RPMI8226 (cell line): ENCODE measurements at places on chromosomes 2 and 18.

GRCh38 chr2:11863103-11863502 lies 116.7 kb downstream of the LPIN1 start:
- no peak for DNase-seq

DNA sequence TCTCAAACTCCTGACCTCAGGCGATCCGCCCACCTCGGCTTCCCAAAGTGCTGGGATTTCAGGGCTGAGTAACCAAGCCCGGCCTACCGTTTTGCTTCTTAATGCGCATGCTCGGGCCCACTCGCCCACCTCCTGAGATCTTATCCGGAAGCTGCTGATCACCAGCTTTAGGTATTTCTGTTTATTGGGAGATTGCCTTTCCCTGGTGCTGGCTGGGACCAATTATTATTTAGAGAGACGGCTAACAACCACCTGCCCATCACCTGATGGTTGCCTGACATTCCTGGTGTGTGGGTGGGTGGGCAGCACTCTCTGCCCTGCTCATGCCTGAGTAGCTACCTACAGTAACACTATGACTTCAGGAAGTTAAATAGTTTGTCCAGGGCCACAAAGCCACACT lies 56.3 kb upstream of the ZNF532 start:
- DNase-seq, result no peak

- DNase-seq, result no peak
These were observed 266.8 kb downstream of the EN1 start for GRCh38 chr2:118580651-118581050.

DNA sequence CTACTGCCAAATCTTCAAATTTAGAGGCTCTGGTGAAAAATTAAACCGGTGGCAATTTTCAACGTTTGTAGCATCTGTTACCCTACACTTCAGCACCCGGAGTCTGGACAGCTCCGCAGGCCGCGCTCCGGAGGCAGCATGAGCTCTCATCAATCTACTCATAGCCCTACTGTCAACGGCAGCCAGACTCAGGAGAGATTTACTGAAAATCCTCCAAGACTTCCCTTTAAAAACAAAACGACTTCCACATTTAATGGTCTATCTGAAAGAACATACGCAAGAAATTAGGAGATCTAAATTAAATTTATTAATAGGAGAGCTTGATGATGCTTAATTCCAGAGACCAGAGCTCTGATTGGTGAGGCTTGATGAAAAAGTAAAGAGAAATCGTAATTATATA lies 970 bp upstream of the ADCYAP1 start:
- DNase-seq, result peak; percentile 66

- DNase-seq, result no peak
These were observed 446.2 kb downstream of the PIK3C3 start for GRCh38 chr18:42401131-42401673.

DNA sequence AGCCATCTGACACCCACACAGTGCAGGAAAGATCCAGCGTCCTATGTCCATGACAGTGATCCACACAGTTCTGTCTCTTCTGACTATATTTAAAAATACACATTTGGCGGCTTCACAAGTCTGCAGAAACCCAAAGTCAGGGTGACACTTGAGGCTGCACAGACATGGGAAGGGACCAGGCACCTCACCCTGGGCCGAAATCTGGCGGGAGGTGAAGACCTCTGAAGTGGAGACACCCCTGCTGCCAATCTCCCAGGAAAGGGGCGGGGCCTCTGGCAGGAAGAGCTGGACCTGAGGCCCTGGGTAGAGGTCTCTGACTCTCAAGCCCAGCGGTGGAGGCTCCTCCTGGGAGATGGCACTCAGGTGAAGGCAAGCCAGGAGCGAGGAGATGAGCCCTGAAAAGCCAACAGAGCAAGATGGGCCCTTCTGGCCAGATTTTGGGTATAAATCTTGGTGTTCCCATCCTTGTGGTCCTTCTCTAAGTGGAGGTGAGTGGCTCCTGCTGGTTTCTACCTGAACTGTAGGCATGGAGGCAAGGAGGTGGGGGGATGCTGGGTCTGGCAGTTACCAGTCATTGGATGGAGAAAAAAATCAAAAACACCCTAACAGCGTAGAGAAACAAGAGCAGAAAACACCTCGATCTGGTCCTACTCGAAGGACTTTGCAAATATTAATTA lies 248.4 kb downstream of the HDAC4 start:
- DNase-seq, result no peak

GRCh38 chr2:11179196-11179595 lies 23.9 kb downstream of the SLC66A3 start:
- no peak for DNase-seq

DNA sequence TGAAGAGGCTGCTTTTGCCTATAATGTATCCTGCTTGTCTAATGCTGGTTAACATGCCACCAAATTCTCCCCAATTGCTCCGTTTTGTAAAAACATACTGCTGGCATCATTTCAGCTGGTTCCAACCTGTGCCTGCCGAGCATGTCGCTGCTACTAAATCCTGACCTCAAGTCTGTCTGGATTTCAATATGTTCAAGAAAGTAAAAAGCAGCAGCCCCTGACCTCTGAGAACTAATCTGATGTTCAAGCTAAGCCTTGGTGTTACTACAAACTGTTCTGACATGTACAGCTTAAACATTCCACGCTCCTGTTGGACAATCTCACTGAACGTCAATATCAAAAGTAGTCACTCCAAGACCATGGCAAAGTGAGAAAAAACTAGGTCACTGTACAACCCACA lies 46.3 kb downstream of the SFT2D3 start:
- no peak for DNase-seq

GRCh38 chr2:119836455-119837142 lies 76.9 kb downstream of the PTPN4 start:
- no peak for DNase-seq

DNA sequence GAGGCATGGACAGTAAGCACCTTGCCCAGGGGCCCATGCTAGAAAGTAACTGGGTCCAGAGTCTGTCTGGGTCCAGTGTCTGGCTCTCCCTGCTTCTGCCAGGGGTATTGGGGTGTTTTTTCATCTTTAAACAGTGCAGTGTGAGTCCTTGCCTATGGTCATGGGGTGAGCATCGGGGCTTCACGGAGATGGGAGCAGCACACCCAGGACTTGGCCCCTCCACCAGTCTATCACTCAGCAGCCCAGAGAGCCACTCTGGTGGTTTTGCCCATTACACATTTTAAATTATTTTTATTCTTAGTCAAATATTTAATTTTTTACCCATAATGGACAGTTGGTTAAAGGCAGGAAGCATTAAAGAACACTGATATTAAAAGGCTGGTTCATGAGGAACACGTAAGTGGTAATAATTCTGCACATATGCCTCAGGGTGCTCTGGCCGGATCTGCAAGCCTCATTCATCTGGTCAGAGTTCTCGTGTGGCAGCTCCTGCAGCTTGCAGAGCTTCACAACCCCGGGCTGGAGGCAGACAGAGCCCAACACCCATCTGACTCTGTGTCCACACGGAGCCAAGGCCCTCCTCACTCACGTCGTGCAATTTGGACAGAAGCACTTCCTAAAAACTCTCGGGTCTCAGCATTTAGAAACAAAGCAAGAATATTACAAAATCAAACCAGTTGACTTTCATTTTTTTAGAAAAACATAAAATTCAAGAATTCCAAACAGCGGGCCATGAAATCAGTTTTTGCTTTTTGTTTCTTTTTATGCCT lies 204.1 kb downstream of the CTIF start:
- DNase-seq, result no peak

GRCh38 chr18:22564036-22564435 lies 146.3 kb upstream of the CTAGE1 start:
- DNase-seq, result no peak

- peak; percentile 77 for DNase-seq
These were observed 6.1 kb upstream of the LBH start for GRCh38 chr2:30225131-30225762.

DNA sequence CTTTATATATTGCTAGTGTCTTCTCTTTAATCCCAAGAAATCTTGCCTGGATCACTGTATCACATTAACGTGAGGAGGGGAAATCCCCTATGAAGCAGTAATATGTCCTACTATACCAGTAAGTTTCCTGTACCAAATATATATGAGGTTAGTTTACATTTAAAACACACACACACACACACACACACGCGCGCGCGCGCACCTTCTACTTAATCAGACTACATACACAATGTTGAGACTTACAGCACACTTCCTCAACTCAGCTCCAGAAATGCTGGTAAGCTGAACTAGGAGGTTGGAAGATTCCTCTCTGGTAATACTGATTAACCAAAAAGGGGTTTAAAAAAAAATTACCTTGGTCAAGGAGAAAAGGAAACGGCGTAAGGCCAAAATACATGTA lies 49.3 kb downstream of the USP34 start:
- no peak for DNase-seq

DNA sequence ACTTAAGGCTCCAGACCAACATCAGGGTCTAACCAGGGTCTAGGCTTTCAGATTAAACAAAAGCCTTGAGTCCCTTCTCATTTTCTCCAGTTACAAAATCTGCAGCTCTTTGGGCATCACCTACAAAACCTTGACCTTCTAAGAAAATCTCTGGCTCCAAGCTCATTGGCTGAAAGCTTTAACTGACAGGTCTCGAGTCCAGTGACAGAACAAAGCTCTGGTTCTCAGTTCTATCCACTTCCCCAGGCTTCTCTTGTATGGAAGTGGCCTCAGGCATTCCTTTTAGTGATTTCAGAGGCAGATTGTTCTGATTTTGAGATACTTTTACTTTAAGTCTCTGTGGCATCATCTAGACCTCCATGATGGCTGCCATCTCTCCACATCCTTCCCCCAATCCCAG lies 11.3 kb downstream of the SIX2 start:
- DNase-seq, result no peak

DNA sequence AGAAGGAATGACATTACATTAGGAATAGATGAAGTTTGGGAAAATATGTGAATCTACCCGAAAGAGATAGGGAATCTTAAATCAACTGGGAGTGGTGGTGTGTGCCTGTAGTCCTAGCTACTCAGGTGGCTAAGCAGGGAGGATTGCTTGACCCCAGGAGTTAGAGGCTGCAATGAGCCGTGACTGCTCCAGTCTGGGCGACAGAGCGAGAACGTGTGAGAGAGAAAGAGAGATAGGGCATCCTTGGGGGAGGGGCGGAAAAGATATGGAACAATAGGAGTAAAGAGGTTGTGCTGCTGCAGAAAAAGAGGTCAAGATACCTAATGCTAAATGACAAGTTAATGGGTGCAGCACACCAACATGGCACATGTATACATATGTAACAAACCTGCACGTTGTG lies 47.1 kb upstream of the ADAM23 start:
- DNase-seq, result no peak

GRCh38 chr2:17191223-17191622 lies 327.0 kb downstream of the RAD51AP2 start:
- no peak for DNase-seq

DNA sequence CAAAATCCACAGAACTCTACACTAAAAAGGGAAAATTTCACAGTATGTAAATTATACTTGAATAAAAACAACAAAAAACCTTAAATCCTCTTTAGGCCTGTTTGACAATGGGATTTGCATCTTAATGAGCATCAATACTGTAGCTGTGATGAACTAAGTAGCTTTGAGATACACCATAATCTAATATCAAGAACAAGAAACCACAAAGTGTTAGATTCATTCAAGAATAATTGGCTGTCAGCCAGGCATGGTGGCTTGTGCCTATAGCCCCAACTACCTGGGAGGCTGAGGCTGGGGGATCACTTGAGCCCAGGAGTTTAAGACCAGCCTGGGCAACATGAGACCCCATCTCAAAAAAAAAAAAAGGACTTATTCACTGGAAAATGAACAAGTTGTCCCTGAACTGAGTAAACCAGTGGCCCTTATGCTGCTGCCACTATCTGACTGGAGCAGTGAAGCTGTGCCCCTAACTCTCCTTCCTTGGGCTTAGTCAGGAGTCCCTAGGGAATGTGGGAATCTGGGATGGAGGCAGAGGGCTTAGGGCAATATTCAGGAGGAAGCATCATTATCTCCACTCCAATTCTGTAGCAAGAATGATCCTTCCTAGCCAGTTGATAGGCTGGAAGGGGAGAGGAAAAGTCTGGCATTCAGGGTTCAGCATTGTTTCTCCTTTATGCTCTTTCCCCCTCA lies 88.5 kb downstream of the PRKCE start:
- DNase-seq, result peak; percentile 27

GRCh38 chr2:29719639-29720038 lies 201.7 kb downstream of the ALK start:
- DNase-seq, result no peak

DNA sequence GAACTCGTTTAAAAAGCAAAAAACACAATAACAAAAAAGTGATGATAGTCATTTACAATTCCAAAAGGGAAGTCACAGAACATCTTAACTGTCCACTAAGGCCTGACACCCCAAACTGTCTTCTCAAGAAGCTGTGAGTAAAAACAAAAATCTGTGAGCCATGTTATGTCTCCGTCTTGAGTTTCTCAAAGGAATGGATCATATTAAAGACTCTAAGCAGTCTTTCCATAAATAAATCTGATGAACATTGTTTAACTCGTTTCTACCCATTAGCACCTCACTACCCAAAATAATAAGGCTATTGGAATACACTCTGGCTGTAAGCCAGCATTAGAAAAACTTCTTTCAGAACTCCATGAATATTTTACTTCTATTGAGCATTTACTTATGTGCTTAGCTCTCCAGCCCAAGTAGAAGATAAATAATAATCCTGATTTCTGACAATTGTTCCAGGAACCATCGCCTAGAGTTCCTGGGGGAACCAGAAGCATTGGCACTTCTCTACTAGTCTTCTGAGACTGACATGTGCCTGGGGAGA lies 396.0 kb downstream of the STK39 start:
- no peak for DNase-seq

GRCh38 chr2:144683107-144683753 lies 163.3 kb upstream of the ZEB2 start:
- no peak for DNase-seq

DNA sequence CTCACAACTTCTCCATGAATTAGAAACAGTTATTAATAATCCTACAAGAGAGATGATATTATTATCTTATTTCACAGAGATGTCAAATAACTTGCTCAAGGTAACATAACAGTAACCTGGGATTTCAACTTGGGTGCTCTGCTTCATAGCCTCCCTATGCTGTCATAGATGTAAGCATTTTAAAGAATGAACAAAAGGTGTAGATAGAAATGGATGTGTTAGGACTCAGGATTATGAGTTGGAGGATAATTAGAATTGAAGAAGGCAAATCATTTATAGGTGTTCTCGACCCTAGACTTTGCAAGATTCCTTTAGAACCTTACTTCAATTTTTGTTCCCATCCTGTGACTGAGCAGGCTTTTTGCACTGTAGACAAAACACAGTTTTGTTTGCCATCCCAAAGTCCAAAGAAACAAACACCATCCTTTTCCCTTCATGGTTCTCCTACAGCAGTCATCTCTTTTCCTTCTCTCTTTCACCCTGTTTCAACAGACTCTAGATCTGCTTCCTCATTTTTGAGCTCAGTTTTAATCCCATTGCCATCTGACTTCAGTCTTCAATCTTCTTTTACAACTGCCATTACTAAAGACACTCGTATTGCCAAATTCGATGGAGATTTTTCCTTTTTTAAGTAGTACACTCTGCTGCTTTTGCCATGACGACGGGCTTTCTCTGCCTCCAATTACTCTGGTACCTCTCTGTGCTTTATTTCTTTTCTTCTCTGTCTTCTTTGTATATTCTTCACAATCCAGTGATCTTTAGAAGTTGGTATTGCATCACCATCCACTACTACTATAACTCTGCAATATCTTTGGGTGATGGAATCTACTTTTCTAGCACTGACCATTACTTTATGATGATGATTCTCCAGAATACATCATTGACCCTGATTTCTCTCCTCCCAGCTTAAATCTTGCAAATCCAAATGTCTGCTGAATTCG lies 4.5 kb downstream of the HNMT start:
- DNase-seq, result no peak
